ENCODE measurements at places on chromosomes 11 and 22.

GRCh38 chr22:22890085-22890484 lies 2.5 kb downstream of the IGLL5 start:
- DNase-seq, result no peak

DNA sequence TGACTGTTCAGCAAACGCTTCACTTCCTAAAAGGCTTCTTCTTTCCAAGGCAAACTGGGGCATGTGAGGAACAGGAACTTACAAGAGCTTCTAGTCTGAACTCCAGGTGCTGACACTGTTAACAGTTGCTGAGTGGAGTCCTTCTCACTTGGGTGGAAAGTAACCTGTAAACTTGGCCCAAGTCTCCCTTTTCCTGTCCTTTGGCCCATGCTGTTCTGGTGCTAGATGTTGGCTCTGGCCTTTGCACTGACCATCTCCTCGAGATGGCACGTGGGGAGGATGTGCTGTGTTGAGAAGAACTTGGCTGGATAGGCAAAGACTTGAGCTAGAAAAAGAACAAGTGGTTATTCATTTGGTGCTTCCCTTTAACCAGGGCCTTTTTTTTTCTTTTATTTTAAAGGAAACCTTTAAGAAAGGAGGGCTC lies 53.6 kb downstream of the PTPRJ start:
- DNase-seq, result no peak

GRCh38 chr22:48535868-48536540 lies 1291.7 kb downstream of the BRD1 start:
- no peak for DNase-seq

DNA sequence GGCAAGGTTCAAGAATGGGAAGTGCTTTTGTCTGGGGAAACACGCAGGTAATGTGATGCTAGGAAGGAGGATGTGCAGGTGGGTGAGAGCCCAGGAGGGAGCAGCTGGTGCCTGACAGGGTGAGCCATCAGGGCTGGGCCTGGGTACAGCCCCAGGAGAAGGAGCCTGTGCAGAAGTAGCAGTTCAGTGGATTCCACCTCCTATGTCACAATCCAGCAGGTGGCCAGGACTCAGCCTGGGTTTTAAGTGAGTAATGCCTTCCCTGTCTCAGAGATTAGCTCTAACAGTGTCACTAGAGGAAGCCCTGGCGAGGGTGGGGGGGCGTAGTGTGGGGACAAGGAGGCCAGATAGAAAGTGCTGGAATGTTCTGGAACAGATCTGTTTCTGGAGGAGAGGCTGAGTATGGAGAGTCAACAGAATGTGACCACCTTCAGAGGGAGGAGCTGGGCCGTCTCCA lies 8.1 kb downstream of the RIC8A start:
- no peak for DNase-seq

DNA sequence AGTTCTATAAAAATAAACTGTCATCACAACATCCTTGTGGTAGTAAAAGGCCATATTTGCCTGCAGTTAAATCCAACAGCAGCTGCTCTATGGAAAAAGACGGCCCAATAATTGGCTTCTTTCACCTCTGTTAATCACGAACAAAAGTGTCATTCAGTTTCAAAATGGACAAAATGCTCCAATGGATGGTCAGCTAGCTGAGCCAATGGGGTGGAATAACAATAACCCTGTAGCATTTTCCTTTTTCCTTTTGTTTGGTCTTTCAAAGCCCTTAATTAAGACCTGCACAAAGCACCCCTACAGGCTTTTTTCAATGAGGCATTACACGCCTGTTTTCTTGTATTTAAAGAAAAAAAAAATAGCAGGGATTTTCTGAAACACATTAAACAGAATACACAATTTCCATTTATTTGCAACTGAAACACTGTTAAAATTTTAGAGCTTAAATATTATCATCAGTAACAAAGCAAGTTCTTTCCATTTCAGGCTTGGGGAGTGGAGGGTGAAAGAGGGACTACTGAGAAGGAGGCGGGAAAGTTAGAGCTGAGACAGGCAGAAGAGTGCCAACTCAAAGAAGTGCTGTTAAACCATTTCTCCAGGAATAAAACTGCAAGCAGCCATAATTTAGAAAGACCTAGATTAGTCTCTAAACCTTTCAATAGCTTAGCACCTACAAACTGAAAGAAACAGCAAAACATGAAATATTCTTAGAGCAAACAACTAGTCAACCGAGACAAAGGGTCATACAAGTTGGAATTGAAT lies 28.7 kb downstream of the LGR4 start:
- DNase-seq, result no peak

DNA sequence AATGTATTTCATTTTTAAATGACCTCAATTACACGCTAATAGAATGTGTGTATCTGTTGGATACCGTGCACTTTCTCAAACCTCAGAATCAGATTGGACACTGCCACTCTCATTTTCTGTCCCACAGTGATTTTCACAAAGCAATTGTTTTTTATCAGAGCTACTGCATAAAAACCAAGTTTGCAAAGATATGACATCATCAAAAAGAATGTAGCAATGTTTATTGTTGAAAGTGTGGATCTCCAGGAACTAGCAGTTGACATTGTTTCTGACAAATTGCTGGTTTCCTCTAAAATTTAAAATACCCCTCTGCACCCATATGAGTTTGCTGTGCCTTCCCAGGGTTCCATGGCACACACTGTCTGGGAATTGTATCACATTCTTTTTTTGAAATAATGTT lies 362.7 kb upstream of the DDI1 start:
- peak; percentile 66 for DNase-seq

DNA sequence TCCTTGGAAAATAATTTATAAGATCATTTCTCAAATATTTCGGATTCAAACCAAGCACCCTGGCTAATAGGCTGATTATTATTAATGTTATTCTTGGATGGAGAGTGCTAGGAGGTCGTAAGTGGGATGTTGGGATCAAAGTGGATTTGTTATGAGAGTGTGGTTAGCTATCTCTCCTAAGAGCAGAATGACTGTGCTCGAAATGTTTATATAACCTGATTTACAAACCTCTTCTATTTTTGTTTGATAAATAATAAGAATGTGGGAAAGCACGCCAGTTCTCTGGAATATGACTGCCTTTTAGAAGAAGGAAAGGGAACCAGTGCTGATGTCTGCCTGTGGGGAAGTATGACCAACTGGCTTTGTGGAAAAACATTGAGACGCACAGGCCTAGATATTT lies 527.5 kb downstream of the NTM start:
- DNase-seq, result peak; percentile 86

DNA sequence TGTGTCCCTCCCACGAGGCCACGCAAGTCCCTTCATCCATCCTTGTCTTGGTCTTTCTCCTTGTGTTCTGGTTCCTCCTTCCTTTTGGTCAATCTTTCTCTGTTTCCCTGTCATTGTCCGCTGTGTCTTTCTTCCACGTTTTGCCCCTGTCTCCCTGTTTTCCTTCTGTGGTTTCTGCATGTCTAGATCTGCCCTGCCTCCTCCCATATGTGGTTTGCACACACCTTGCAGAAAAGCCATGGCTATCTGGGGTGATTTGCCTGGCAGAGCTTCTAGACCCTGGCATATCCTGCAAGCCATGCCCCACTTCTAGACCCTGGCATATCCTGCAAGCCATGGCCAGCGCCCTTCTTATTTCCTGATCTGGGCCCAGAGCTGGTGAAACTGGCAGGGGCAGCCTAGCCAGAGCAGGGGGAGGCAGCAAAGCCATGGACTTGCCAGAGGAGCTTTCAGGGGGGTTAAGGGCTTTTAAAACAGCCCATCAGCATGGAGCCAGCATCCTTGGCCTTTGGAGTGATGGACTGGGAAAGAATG lies 131.6 kb upstream of the NECTIN1 start:
- no peak for DNase-seq

DNA sequence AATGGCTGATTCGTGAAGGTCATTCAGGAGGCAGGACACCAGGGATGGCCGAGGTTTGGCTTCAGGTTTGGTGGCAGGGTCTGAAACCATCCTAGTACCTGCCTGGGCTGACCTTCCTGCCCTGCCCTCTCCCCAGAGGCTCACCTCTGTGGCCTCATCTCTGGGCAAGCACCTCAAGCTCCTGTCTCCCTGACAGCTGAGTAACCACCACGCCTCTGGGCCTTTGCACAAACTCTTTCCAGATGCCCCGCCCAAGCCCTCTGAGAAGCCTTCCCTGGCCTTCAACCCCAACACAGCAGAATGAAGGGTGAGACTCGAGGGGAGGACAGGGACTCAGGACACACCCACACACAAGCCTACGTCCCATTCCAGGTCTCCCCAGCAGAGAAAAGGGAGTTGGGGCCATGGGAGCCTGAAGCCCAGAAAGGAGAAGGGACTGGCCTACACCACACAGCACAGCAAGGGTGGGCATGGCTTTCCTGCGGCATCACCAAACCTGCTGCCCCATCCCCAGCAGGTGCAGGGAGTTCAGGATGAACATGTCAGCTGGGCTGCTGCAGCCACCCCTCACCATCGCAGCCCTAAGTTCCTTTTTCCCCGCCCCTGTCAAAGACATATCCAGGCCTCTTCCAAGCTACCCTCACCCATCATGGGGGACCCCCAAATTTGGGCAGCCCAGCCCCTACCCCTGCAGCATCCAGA lies 2.4 kb downstream of the SHISA8 start:
- no peak for DNase-seq

DNA sequence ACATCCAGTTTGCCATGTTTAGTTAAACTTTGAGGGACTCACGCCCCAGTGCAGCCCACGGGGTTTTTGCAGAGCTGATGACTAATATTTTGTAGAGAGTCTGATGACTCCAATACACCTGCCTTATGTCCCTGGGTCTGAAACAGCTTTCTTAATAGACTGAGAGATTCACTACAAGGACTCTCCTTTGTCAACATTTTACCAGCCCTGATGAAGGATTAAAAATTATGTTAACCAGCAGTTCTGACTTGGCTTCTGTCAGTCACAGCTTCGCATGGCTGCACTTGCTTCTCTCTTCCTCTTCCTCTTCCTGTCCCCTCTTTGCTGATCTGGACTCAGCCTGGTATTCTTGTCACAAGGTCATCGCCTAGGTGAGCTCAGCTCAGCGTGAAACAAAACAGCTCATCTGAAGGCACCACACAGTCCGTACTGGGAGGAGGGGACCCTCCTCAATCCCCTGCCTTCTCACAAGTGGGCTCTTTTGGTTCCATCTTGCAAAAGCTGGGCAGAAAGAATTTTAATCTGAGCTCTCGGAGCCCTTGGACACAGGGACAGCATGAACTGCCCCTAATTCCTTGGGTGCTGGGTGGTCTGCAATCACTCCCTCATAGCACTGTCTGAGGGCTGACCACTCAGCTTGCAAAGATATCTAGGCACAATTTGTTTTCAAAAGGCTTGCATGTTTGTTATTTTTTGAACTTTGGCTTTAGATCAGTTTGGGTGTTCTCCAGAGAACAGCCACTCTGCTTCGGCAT lies 38.1 kb upstream of the POU2AF1 start:
- no peak for DNase-seq

DNA sequence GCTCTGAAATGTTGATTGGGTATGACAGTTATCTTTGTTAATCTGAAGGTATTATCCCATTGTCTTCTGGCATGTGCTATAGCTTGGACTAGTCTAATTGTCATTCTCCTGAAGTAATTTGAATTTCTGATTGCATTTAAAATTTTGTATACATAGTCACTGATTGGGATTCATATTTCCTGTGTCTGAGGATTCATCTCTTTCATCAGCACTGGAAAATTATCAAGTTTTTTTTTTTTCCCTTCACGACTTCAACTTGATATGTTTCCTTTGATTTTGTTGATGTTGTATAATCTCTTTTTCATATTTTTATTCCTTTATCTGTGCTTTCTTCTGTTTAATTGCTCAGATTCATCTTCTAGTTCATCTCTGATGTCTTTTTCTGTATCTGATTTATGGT lies 104.1 kb downstream of the DDX10 start:
- no peak for DNase-seq

DNA sequence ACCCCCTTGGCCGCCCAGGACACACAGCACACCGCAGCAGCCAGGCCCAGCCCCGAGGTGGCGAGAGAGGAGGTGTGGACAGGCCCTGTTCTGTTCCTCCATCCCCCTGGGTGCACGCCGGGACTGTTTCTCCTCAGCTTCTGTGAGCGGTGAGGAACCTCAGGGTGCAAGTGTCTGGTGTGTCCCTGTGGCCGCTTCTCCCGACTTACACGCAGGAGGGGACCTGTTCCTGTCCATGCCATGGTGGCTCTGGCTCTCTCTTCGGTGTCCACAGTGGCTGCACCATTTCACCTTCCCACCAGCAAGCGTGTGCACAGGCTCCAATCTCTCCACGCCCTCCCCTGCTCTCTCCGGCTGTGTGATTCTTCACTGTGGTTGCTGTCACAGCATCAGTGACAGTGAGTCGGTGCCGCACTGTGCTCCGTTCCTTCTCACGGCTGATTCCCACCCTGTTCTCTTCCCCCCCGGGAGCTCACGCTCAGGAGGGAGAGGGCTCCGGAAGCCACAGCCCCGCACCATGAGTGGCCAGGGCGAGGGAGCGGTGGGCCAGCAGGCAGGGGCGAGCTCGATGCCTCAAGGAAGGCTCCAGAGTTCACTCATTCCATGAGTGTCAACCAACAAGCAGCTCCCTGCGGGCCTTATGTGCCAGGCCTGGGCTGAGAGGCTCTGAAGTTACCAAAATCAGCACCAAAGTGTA lies 18.6 kb upstream of the WNT7B start:
- no peak for DNase-seq

GRCh38 chr11:63508009-63508408 lies 2.1 kb downstream of the LGALS12 start:
- no peak for DNase-seq

- DNase-seq, result no peak
These were observed 55.4 kb upstream of the ISX start for GRCh38 chr22:35010543-35010942.

GRCh38 chr11:3627291-3627690 lies 14.5 kb downstream of the ART5 start:
- peak; percentile 74 for DNase-seq

DNA sequence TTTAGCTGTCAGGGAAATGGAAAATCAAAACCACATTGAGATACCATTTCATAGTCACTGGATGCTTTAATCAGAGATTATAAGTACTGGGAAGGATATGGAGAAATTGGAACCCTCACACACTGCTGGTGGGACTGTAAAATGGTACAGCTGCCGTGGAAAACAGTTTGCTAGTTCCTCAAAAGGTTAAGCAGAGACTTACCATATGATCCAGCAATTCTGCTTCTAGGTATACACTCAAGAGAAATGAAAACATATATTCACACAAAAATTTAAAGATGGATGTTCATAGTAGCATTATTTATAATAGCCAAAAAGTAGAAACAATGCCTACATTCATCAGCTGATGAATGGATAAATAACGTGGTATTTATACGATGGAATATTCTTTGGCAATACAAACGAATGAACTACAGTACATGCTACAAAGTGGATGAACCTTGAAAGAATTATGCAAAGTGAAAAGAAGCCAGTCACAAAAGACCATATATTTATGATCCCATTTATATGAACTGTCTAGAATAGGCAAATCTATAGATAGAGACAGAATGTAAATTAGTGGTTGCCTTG lies 23.0 kb downstream of the RNF121 start:
- no peak for DNase-seq

- DNase-seq, result peak; percentile 79
These were observed 361.2 kb downstream of the TMEM135 start for GRCh38 chr11:87398931-87399330.

All from fibroblast of the aortic adventitia (primary cell).